Activated T-helper 1 cell treated with anti-CD3 and anti-CD28 coated beads, Interleukin-2, amount 50 U/mL, for 16 hours (primary cell): ENCODE measurements at places on chromosomes 16 and 17.

- no peak for DNase-seq
Measured at GRCh38 chr16:84917492-84917891, 93.8 kb downstream of the ZDHHC7 start.

GRCh38 chr17:81482673-81483072, 29.9 kb downstream of the ACTG1 start:
- DNase-seq: no peak

- no peak for DNase-seq
Measured at GRCh38 chr17:33233811-33234177, 59.3 kb downstream of the ASIC2 start.

GRCh38 chr17:22300731-22301352, 608.5 kb downstream of the KCNJ18 start:
- no peak for DNase-seq

DNA sequence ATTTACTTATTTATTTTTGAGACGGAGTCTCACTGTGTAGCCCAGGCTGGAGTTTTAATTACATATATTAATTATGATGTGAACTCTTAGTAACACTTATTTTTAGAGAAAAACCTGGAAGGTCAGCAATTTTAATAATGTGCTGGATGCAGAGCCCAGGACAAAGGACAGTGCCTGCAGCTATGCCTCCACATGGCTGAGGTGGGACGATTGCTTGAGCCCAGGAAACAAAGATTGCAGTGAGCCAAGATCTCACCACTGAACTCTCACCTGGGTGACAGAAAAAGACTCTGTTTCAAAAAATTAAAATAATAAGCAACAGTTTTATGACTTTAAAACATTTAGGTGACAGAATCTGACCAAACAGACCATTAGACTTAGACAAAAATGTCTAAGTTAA, 11.0 kb upstream of the CARD14 start:
- DNase-seq: no peak

GRCh38 chr17:37276475-37276874, 99.3 kb upstream of the C17orf78 start:
- no peak for DNase-seq

GRCh38 chr16:83898463-83899271, at the start of gene MLYCD:
Gene MLYCD, plus strand, starts transcription at chr16:83899115. Its CDS starts 30 bp downstream, at chr16:83899145.
- peak; percentile 42 for DNase-seq

DNA sequence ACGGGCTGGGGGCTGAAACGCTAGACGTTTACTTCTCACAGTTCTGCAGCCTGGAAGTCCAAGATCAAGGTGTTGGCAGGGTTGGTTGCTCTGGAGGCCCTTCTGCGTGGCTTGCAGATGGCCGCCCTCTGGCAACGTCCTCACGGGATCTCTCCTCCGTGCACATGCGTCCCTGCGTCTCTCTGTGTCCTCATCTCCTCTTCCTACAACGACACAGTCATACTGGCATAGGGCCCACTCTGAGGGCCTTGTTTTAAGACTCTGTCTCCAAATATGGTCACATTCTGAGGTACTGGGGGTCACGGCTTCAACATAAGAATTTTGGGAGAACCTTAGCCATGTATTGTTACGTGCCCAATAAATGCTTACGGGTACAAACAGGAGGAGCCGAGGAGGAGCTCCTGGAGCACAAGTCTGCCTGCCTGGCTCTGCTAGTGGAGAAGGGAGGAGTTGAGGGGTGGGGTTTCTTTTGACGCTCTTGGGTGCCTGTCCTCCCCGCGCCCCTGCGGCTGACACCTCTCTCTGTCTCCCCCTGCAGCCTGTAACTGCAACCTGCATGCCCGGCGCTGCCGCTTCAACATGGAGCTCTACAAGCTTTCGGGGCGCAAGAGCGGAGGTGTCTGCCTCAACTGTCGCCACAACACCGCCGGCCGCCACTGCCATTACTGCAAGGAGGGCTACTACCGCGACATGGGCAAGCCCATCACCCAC, 141.1 kb downstream of the NTN1 start:
- no peak for DNase-seq

- no peak for DNase-seq
Measured at GRCh38 chr17:57327176-57327970, 71.0 kb downstream of the MSI2 start.

DNA sequence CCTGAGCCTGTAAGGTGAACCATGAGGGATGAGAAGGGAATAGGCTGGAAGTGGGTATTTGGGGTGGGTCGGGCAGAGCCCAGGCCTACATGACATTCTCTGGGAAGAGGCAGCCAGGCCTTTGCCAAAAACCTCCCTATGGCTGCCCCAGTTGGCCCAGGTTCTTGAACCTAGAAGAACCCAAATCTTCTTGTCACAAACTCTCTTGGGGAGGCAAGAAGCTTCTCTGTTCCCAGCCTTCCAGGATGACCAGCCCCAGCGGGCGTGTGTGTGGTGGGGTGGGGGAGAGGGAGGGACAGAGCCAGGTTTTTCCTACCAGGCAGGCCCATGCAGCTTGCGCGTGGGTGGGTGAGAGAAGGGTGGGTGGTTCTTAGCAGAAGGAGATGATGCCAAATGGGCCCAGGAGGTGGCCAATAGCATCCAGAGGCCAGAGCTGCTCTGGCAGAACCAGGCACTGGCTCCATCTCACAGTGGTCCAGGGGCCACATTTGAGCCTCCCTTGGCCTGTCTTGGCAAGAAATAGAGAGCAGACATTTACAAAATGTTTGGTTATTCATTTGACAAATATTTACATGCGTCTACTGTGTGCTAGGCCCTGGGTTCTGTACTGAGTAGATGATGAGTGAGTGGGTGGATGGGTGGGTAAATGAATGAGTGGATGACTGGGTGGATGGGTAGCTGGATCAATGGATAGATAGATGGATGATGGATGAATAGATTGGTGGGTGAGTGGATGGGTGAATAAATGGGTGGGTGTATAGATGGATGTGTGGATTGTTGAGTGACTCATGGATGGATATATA, 44.3 kb upstream of the PLCG2 start:
- DNase-seq: no peak

GRCh38 chr16:20675488-20676267, 21.8 kb downstream of the ACSM1 start:
- DNase-seq: no peak

DNA sequence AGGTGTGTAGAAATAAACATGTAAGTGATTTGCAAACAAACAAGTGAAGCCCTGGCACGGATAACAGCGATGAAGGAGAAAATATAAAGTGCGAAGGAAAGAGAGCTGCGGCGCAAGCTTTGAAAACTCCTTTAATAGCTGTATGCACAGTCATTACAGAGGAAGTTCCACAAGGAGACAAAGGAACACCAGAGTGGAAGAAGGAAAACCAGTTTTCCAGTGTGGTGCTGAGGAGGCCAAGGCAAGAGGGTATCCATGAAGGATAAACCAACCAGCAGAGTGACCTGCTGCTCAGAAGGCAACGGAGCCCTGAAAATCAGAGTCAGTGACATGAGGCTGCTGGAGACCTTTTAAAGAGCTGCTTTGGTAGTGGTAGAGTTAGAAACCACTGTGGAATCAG, 24.4 kb downstream of the METTL16 start:
- no peak for DNase-seq

- no peak for DNase-seq
Measured at GRCh38 chr17:28948342-28948741, 3.0 kb downstream of the PHF12 start.

DNA sequence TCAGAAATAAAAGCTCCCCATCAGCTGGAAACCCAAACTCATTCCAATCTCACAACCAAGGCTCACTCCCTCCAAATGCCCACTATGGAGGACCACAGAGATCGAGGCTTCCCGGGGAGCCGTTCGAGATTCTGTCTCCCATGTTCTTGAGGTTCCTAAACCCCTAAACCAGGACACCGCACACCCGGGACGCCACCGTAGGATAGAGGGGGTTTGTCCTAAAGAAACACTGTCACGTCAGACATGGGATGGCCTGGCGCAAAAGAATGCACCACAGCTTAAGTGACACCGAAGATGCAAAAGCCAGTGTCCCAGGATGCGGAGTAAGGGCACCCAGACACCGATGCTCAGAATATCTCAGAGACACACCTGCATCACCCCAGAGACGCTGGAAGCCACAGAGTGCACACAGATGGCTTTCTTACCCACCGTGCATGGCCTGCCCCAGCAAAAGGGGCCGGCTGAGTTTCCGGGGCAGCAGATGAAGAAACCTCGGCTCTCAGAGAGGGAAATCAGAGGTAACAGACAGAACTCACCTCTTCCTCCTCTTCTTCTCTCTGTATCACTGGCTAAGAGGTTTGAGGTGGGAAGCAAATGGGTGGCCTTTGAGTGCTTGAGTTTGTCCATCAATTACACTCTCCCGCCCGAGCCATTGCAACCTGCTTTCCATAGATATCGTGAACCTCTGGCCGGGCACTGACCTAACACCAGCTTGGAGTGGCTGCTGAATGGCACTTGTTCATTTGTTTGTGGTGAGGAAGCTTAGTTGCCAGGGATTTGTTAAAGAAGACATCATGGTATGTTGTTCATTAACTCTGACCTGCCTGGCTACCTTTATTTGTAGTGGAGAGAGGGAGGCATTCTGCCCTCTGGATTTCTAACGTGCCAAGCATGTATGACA, 65.1 kb upstream of the TNRC6C start:
- no peak for DNase-seq
